ENCODE measurements at places on chromosomes 2 and 18. TPM values are rescaled to one million over a fixed set of nuclear protein-coding genes. Genes with fewer than 3 reads are reported as not detected.
A peak's percentile ranks its signal among the peaks of the same experiment; 100 is the strongest.

DNA sequence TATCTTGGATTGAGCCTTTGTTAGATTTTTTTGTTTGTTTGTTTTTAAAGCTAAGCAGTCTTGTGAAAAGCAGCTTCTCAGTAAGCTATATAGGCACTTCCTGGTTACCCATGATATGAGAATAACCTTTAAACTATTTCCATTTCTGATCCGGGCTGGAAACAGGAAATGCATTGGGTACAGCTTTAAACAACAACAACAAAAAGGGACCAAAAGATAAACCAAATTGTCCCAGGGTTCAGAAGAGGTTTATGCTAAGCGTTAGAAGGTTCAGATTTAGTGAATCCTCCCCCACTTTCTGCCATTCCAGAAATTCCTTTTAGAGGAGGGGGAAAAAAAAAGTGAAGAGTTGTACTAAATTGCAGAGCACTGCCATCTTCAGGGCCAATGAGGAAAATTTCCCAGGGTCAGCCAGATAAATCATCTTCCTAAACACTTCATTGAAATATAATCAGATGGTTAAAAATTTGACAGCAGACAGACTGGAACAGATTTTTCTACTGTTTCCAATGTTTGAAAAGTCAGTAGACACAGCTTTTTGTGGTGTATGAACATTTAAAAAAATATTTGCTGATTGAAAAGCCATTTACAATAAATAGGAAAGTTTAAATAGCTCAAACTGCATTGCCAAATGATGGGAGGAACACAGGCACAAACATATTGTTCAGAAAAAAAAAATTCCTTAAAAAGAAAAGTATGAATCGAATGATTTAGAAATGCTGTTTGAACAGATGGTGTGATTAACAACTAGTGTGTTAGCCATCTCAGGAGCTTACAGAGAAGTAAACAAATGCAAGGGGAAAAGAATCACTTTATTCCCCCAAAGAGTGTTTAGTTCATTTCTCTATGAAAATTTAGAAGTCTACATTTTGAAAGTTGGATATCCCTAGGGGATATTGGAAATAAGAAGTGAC is 189.9 kb upstream of the TANK start:
- H3K36me3 ChIP-seq, result no peaks in the 10 kb centered on the region
- H3K4me1 ChIP-seq, result peaks cover 5% of the 10 kb centered on the region
- DNase-seq, result peak; percentile 20
- no peak overlapping the region for H3K4me3 ChIP-seq

- H3K27me3 ChIP-seq, result no peaks in the 10 kb centered on the region
- H3K4me3 ChIP-seq, result no peak overlapping the region
- no peak overlapping the region for H3K27ac ChIP-seq
- no peak for DNase-seq
- peaks cover 2% of the 10 kb centered on the region for H3K4me1 ChIP-seq
- no peaks in the 10 kb centered on the region for H3K36me3 ChIP-seq
Measured at GRCh38 chr2:28662468-28663181, 89.0 kb upstream of the PPP1CB start.

GRCh38 chr2:104539649-104540048 is 314.3 kb upstream of the POU3F3 start:
- H3K4me3 ChIP-seq, result no peak overlapping the region
- peaks cover 2% of the 10 kb centered on the region for H3K27me3 ChIP-seq

CNGA3 gene
- total RNA-seq, result not detected

LRP1B gene
- not detected for total RNA-seq

WIPF1 gene
- 161 TPM for total RNA-seq

Measured in activated CD4-positive, alpha-beta T cell treated with anti-CD3 and anti-CD28 coated beads for 36 hours (primary cell).